Placental pericyte (primary cell): ENCODE measurements at places on chromosomes 3 and 15. TPM values are rescaled to one million over a fixed set of nuclear protein-coding genes. Genes with fewer than 3 reads are reported as not detected.

The IL17RE gene
- total RNA-seq, result 0.72 and 0.88 TPM in 2 replicates

The EID1 gene
- 314 and 429 TPM in 2 replicates for total RNA-seq

The SLC6A1 gene
- not detected in 2 replicates for total RNA-seq

The MGLL gene
- 10.7 and 123 TPM in 2 replicates for total RNA-seq

The TM6SF1 gene
- 2.6 and 4.4 TPM in 2 replicates for total RNA-seq
